ENCODE measurements at places on chromosomes 13 and 19.
A peak's percentile ranks its signal among the peaks of the same experiment; 100 is the strongest.

- no peak for DNase-seq
Measured at GRCh38 chr19:12913011-12913561, 6.0 kb downstream of the SYCE2 start.

DNA sequence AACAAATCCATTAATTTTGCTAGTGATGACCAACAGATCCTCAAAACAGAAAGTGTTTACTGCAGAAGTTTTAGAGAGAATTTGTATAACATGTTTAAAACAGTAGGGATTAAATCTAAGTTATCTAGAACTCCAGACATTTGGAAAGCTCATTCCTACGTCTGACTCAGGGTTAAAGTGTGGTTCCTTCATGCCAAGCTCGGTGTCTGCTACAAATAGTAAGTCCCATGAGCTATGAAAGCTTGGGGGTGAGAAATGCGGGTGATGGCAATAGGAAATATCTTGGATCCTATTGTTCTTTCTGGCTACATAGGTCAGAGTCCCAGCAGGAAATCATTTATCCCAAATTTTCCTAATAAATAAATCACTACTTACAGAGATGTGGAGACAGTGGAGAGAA lies 867.1 kb downstream of the UQCRFS1 start:
- no peak for DNase-seq

DNA sequence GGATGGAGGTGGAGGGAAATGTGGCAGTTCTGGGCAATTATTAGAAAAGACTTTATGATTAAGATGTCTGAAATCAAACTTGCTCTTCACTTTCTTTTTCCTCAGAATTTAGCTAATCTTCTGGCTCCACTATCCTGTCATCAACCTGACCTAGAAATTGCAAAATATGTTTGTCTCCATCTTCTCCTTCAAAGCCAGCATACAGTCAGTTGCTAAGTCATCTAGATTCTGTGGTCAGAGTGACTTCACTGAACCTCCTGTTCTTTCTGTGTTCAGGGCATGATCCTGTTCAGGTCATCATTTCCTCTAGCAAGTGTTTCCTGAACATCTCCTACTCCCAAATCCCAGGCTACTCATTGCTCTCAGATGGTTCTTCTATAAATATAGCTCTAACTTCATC lies 10.8 kb upstream of the CCNA1 start:
- no peak for DNase-seq

DNA sequence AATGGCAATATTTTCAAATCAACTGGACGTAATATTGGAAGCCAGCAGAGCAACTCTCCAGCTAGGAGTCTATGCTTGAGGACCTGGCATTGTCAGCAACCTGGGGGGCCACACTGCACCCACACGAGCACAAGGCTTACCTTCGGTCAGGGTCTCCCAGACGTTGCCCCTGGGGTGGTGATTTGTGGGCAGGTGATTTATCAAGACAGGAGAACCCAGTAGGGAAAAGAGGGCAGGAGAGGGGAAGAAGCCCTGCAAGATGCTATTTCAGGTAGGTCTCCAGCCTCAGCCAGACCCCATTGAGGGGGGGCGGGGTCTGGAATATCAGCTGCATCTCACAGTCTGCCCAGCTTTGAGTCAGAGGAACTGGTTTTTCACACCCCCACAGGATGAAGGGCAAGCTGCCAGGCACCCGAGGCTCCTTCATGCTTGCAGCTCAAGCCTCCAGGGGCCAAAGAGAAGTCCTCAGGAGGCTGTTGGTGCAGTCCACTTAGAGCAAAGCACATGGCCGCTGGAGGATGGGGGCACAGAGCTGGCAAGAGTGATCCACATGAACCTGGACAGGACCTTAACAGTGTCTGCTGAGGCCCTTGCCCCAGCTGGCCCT lies 80.9 kb upstream of the UQCRFS1 start:
- DNase-seq, result no peak

- DNase-seq, result no peak
Measured at GRCh38 chr19:30066781-30067759, 125.0 kb downstream of the URI1 start.

DNA sequence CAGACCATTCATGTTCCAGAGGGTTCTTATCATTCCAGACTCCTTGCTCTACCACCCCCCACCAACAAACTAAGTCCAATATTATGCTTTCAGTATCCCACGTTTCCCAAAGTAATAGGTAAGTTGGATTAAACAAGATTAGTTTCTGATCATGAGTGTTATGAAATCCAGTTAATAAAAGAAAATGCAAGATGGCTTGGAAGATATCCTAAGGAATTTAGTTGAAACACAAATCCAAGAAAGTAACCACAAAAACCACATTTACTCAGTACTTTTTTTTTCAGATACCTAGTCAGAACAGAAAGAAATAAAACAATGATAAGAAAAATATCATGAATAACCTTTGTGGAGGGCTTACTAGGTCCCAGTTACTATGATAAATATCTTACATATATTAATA lies 119.4 kb upstream of the MIR17HG start:
- DNase-seq, result no peak

DNA sequence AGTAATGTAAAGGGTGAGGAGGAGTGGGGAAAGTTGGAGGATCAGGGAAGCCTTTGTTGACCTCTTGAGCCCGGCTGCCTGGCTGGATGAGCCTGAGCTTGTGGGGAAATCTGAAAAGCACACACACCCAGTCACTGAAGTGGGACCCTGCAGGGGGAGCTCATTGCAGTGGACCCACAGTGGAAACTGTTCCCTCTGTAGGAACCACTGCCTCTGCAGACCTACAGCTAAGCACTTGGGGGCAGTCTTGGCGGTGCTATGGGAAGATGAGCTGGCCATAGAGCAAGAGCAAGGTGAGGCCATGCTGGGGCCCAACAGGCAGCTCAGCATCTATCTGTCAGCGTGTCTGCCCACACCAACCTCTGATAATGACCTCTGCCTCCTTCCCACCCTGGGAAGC lies 294.8 kb downstream of the TSHZ3 start:
- DNase-seq, result peak; percentile 6

DNA sequence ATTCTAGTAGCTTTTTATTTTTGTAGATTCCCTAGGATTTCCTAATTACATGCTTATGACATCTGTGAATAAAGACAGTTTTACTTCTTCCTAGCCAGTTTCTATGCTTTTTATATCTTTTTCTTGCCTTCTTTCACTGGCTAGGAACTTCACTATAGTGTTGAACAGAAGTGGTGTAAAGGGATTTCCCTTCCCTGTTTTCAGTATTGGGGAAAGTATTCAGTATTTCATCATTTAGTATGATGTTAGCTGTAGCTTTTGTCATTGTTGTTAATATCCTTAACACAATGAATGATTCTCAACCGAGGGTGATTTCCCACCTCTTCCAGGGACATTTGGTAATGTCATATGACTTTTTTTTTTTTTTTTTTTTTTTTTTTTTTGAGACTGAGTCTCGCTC lies 77.3 kb downstream of the SLC6A16 start:
- no peak for DNase-seq

DNA sequence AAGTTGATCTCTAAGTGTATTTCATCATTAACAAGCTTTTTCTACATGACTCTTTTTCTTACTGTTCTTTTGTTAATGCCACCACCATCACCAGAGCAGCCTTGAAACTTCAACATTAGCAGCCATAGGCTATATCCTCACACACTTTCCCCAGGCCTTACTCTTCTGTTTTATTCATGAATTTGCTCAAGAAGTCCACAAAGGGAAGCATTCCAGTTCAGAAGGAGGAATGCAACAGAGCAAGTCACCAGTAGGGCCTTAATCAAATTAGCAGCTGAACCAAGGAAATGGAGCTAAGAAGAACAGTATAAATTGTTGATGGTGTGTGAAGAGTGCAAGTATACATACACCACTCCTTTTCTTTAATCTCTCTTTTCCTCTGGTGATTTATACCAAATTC lies 223.1 kb downstream of the NBEA start:
- no peak for DNase-seq

- DNase-seq, result no peak
Measured at GRCh38 chr13:41056194-41056593, 5.1 kb upstream of the WBP4 start.

DNA sequence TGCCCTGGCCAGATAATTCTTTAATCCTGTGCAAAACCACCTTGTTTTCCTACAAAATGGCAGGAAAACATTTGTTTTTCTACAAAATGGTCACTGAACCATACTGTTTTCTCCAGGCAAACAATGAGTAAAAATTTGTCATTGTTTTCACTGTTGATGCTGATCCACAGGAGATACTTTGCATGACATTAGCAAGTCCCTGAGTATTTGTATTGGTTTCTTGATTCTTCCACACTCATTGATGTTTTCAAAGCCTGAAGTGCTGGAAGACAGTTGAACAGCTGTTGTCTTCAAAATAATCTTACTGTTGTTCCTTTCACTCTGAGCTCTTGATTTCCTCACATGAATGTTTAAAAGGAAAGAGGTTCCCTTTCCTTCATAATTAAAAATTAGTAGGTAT lies 123.1 kb upstream of the HTR2A start:
- DNase-seq, result no peak

DNA sequence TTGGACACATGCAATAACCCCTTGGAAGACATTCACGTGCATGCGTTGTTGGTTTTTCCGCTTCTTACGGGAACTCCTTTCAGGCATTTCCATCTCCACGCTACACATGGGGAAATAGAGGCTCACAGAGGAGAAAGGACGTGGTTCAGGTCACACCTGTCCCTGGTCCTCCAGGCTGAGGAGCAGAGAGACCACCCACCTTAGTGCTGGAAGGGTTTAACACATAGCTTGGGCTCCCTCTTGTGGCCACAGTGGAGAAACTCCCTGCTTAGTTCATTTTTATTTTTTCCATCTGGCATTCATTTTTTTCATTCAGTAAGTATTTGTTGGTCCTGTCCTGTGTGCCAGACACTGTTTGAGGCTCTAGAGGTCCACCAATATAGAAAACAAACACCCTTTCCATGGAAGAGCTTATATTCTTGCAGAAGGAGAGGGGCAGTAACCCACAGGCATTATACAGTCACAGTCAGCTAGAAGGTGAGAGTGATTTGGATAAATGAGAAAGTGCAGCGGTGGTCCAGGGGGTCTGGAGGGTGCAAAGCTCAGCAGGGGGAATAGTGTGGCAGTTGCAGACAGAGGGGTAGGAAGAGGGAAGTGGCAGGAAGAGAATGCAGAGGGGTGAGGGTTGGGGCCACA lies 24.2 kb upstream of the TTYH1 start:
- DNase-seq, result peak; percentile 66

- no peak for DNase-seq
Measured at GRCh38 chr13:27997904-27998522, 9.5 kb upstream of the URAD start.

DNA sequence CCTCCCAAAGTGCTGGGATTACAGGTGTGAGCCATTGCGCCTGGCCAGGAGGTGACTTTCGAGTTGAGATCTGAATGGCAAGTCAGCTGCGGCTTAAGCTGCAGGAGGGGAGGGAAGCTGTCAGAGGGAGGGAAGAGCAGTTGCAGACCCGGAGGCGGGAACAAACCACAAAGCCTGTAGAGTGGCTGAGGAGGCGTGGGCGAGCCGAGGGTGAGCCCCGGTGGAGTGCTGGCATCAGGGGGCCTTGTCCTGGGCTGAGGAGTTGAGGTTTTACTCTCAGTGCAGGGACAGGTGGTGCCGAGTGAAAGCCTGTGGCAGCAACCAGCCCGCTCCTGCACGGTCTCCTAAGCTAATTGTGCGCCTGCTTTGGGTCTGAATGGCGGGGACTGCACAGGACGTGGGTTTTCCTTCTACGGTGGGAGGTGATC lies 24.2 kb downstream of the PPP1R37 start:
- no peak for DNase-seq

GRCh38 chr19:4346020-4346383 lies 2.6 kb downstream of the MPND start:
- DNase-seq, result no peak

- DNase-seq, result no peak
Measured at GRCh38 chr13:23621316-23621645, 51.1 kb downstream of the TNFRSF19 start.

DNA sequence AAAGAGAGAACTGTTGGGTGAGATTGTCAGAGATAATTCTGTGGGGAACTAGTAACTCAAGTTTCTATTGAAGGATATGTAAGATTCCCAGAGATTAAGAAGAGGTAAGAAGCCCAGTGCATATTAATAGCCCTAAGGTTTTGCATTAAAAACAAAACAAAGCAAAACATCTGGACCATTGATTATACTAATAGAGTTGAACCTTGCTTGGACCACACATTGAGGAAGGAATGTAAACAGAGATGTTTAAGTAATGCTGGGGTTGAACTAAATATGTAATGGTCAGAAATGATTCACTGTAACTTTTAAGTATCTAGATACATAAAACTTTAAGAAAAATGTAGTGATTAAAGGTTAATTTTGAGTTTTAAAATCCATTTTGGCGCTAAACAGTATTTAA lies 1770.0 kb downstream of the PCDH9 start:
- DNase-seq, result no peak

DNA sequence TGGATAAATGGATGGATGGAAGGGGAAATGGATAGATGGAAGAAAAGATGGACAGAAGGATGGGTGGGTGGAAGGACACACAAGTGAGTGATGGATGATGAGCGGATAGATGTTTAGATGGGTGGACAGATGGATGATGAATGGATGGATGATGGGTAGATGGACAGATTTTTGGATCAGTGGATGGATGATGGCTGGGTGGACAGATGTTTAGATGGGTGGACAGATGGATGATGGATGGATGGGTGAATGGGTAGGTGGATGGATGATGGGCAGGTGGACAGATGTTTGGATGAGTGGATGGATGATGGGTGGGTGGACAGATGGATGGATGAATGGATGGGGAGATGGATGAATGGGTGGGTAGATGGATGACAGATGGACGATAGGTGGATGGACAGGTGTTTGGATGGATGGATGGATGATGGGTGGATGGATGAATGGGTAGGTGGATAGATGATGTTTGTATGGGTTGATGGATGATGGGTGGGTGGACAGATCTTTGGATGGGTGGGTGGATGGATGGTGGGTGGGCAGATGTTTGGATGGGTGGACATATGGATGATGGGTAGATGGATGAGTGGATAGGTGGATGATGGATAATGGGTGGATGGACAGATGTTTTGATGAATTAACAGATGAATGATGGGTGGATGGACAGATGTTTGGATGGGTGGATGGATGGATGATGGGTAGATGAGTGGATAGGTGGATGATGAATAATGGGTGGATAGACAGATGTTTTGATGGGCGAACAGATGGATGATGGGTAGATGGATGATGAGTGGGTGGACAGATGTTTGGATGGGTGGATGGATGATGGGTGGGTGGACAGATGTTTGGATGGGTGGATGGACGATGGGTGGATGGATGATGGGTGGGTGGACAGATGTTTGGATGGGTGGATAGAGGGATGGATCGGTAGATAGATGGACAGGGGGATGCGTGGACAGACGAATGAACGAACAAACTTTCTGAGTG lies 39.5 kb downstream of the CERS4 start:
- DNase-seq, result no peak

GRCh38 chr13:28041501-28041900 lies 53.0 kb upstream of the URAD start:
- DNase-seq, result no peak
